ENCODE measurements at places on chromosomes 7 and 10.

DNA sequence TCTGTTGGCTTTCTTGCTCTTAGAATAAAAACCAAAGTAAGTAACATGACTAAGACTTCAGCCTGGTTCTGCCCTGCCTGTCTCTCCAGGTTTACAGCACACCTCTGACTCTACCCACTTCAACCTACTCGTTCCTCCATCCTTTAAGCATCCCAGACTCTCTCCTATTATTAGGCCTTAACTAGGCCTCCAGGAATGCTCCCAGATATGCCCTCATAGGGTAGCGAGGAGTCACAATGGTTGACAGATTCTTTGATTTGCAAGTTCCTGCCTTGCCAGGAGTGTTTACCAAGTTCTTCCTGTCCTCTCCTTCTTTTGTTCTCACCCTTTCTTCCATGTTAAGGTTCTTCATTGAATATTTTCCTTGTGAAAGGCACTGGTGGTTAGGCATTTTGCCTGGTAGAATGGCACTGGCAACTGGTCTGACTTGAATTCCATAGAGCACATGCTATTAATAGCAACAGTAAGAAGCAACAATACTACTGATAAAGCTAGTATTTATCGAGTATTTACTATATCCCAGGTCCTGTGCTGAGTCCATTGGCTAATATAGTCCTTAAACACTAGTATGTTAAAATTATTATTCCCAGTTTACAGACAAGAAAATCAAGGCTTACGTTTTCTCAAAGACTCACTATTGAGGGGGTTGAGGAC lies 327.9 kb upstream of the PRKCQ start:
- DNase-seq: no peak

GRCh38 chr7:129391546-129392171 lies 42.6 kb upstream of the STRIP2 start:
- no peak for DNase-seq

- DNase-seq: no peak
Measured at GRCh38 chr7:158028971-158029370, 558.7 kb downstream of the PTPRN2 start.

DNA sequence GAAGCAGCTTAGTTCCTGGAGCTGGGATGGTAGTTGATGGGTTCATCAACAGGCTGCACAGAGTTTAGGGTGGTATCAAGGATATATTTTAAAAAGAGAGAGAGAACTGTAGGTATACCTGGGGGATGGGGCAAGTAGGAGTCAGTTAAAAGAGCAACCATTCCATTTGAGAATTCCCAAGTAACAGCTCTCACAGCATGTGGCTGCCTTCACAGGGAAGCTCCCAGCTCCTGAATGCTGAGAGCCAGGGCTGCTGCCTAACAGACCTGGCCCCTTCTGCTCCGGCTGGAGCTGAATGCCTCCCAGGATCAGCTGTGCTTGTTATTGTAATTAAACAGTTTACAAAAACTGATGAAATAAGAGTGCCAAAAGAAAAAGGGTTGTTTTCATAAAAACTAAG lies 58.8 kb upstream of the GPR26 start:
- DNase-seq: peak; percentile 77

- no peak for DNase-seq
Measured at GRCh38 chr7:157544980-157545680, 208.3 kb downstream of the DNAJB6 start.

DNA sequence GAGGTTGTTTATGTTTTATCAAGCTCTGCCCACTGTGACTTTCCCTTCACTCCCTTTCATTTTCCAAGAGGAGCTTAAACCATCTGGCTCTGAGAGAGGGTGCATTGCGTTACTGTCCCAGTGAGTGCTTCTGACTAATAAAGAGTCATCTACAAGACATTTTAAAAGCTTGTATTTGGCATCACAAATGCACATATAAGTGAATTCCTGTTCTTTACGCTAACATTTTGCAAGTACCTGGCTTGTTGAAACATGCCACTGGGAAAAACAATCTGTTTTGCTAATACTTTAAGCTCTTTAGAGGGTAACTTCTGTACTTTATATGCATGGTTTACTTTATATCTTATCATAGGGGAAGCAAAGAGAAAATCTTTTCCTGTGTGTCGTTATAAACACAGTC lies 534.6 kb upstream of the POM121L12 start:
- DNase-seq: no peak

GRCh38 chr10:86937502-86938154 lies 19.8 kb downstream of the MMRN2 start:
- no peak for DNase-seq

DNA sequence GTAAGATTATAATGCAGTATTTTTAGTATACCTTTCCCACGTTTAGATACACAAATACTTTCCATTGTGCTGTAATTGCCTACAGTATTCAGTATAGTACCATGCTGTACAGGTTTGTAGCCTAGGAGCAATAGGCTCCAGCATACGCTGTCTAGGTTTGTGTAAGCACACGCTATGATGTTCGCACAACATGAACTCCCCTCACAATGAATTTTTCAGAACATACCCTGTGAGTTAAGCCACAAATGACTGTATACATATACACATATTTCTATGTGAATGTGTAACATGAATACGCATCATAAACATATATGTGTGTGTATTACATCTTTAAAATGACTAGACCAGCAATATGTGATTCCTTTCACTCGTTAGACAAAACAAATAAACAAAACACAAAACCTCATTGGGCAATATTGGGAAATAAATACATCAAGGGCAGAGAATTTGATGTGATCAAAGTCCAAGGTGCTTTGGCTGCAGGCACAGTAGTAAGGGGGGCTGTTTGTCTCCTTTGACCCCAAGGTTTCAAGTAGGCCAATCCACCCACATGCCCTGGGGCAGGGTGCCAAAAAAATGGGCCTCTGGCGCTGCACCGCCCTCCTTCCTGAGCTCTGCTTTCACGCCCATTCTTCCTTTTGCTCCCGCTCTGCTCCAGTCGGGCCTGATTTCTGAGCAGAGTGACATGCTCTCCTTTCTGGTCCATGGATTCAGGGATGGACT lies 33.9 kb downstream of the CHN2 start:
- no peak for DNase-seq

GRCh38 chr7:155071121-155071651 lies 1.1 kb downstream of the HTR5A start:
- no peak for DNase-seq

DNA sequence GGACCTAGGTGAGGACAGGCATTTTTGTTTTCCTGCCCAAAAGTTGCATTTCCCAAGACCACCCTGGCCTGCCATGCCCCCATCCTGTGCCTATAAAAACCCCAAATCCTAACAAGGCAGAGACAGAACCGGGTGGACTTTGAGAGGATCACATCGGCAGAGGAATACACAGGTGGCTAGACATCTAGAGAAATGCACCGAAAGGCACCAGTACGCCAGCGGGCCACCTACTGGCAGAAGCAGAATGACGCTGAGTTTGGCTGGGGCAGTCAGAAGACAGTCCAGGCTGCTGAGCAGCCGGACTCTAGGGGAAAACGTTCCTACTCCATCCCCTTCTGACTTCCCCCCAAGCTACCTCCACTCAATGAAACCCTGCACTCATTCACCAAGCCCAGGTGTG lies 2.8 kb downstream of the AKR1C4 start:
- DNase-seq: peak; percentile 51

GRCh38 chr7:7772397-7772821 lies 54.0 kb upstream of the RPA3 start:
- DNase-seq: no peak

DNA sequence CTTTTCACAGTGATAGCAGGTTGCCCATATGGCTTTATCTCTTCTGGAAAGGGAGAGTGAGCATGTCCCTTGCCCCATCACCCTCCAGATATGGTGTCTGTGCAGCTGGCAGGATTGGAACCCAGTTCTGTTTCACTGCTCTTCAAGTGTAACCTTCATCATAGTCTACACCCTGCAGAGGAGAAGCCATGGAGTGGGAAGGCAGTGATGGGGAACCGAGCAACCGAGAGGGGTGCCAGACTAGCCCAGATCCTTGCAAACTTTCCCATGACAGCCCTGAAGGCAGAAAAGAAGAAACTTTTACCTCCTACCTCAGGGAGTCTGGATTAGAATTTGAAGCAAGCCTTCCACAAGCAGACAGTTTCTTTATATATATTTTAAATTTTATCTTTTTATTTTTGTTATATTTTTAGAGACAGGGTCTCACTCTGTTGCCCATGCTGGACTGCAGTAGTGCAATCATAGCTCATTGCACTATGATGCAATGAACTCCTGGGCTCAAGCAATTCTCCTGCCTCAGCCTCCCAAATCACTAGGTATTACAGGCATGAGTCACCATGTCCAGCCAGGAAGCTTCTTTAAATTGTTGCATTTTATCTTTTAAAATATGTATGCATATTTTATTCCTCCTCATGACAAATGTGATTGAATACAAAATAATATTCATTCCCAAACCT lies 133.3 kb downstream of the KCNMA1 start:
- no peak for DNase-seq

DNA sequence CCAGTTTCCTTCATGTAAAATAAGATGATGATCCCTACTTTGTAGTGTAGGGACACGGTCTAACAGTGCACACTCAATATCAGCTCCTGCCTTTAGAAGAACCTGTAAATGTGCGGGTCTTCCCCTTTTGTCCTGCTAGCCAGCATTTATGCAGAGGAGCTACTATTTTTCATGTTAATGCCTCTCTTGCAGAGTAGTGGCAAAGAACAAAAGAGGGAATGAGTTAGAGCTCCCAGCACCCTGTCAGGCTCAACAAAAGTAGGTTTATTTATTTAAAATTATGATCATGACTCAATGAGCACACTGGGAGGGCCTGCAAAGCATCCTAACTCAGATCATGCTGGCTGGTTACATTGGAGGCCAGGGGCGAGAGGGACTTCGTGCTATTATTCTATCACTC lies 414.5 kb upstream of the COBL start:
- peak; percentile 46 for DNase-seq

- no peak for DNase-seq
Measured at GRCh38 chr7:46281071-46281470, 360.0 kb upstream of the IGFBP3 start.

DNA sequence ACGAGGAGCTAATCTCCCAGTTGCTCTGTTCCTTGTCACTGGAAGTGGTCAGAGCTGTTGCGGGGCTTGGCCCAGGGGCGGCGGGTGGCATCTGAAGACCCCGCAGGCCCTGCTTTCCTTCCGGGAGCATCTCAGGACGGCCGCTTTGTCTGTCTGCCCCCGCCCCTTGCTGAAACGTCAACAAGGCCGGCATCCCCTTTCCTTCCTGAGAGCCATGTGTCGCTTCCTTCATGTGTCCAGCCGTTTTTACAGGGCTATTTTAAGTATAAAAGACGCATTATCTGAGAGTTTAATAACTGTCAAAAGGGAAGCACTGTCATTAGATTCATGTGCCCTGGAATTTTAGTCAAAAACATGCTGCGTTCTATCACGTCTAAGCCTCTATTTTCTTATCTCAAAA lies 110.4 kb downstream of the CUX1 start:
- no peak for DNase-seq

DNA sequence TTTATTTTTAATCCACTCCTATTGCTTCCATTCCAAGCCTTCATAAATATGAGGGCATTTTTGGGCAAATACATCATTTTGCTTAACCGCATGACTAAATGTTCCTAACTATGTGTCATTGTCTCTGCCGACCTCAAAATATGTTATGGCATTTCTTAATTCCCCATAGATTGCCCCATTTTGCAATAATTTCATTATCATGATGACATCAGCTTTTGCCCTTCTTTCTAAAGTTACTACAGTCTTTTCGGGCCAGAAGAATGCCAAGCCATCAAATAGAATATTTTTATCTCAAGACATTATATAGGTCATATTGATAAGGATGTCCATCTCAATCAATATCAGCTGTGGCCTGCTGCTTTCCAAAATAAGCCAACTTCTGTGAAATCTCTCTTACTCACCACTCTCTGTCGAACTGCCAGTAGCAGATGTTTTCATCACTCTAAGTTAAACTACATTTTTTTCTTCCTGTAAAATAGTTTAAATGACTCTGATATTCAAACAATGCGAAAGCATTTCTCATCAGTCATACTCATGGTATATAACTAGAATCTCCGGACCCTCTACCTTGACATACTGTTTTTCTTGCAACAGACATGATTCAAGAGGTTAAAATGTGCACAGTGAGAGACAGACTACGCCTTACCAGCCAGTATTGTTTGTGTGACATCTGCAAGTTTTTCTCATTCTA lies 1254.6 kb upstream of the CELF2 start:
- DNase-seq: no peak

- no peak for DNase-seq
Measured at GRCh38 chr10:26854524-26854923, 6.2 kb downstream of the ABI1 start.

GRCh38 chr7:47587351-47587750 lies 5.4 kb upstream of the TNS3 start:
- DNase-seq: no peak

DNA sequence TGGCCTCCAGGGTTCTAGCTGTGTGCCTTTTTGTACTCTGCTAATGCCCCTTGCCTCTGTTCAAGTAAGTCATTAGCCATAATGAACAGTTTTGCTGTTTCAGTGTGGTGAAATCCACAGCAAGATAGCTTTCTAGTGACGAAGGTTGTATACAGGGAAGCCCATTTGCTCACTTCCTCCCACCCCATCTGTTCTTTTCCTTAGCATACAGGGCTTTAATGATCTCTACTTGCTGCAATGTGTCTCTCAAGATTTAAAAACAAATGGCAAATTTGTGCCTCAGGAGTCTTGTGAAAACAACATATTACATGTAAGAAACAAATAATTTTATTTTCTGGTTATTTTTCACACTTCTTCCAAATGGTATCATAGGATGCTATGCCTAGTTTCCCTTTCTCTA lies 243.2 kb downstream of the CDK14 start:
- no peak for DNase-seq

DNA sequence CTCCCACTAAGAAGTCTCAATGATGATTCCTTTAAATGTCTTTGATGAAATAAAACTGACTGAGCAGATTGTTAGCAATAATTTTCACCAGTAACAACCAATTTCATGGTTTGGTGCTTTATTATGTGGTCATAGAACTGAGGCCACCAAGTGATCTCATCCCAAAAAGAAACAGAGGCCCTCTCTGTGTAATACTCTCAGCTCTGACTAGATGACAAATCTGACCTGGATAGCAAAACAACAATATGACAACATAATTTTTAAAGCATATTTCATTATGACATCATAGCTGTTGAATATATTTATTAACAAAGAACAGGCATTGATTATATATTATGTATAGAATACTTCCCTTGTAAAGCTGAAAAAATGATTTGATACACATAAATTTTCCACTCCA lies 5.9 kb downstream of the SEMA3E start:
- DNase-seq: no peak

GRCh38 chr7:51645702-51646298 lies 329.2 kb upstream of the COBL start:
- no peak for DNase-seq

DNA sequence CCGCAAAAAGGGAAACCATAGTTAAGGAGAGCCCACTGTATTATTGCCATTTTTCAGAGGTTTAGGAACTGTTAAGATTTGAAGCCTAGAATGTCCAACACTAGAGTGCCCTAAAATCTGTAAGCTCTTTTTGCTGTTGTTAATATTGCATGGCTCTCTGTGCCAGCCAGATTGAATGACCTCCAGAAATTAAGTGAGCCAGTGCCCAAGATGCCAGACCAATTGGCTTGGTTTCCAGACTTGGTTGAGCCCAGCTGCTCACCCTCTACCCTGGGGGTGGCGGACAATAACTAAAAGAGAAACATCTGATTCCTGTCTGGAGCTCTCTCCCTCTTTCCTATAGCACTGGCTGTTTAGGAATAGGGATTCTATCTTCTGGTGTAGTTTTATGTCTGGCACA lies 340.1 kb downstream of the PHF14 start:
- no peak for DNase-seq

- no peak for DNase-seq
Measured at GRCh38 chr7:27943241-27943640, 203.3 kb downstream of the TAX1BP1 start.
